ENCODE measurements at places on chromosomes 1 and 21. TPM values are rescaled to one million over a fixed set of nuclear protein-coding genes. Genes with fewer than 3 reads are reported as not detected.

- DNase-seq: no peak
Measured at GRCh38 chr1:206930210-206930798, 8.6 kb upstream of the FCMR start.

- DNase-seq: no peak
Measured at GRCh38 chr1:9218917-9219316, 15.7 kb upstream of the H6PD start.

DNA sequence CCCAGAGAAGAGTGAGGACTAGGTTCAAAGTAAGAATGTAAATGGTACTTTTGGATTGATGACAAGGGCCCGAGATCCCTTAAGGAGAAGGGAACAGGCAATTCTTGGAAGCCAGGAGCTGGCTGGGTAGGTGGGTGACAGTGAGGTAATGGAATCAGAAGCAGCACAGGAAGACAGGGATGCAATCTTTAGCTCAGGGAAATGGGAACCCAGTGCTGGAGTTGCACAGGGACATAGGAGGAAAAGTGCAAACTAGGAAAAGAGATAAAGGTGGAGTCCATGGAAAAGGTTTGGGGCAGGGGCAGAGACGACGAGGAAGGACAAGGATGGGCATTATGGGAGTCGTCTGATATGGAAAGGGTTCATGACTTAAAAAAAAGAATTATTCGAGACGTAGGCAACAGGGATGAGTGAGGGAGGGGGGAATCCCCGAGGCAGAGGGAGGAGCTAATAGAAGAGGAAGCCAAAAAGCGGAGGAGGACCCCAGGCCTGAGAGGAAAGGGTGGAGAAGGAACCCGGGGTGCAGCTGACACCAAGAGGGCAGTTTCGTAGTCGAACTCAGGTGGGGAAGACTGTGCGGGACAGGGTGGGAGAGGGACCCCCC, 495 bp downstream of the PI4KB start:
- peak; percentile 52 for DNase-seq

TCP10L gene
- total RNA-seq: 2.4 TPM

DNA sequence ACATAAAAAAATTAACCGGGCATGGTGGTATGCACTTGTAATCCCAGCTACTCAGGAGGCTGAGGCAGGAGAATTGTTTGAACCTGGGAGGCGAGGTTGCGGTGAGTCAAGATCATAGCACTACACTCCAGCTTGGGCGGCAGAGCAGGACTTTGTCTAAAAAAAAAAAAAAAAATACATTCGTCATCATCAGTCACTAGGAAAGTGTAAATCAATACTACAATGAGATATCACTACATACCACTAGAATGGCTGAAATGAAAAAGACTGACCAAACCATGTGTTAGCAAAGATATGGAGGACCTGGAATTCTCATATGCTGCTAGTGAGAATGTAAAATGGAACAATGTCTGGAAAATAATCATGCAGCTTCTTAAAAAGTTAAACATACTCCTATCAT, 9.3 kb downstream of the SPATA45 start:
- DNase-seq: no peak

GRCh38 chr1:227777646-227778045, 37.8 kb upstream of the PRSS38 start:
- DNase-seq: peak; percentile 8

GRCh38 chr21:31865429-31865970, 7.3 kb upstream of the HUNK start:
- no peak for DNase-seq

NHLH1 gene
- not detected for total RNA-seq

GRCh38 chr1:29465755-29466154, 229.4 kb downstream of the PTPRU start:
- DNase-seq: no peak

PALMD gene
- total RNA-seq: 30.2 TPM

GRCh38 chr21:39538453-39539042, 74.2 kb upstream of the B3GALT5 start:
- DNase-seq: no peak

DNA sequence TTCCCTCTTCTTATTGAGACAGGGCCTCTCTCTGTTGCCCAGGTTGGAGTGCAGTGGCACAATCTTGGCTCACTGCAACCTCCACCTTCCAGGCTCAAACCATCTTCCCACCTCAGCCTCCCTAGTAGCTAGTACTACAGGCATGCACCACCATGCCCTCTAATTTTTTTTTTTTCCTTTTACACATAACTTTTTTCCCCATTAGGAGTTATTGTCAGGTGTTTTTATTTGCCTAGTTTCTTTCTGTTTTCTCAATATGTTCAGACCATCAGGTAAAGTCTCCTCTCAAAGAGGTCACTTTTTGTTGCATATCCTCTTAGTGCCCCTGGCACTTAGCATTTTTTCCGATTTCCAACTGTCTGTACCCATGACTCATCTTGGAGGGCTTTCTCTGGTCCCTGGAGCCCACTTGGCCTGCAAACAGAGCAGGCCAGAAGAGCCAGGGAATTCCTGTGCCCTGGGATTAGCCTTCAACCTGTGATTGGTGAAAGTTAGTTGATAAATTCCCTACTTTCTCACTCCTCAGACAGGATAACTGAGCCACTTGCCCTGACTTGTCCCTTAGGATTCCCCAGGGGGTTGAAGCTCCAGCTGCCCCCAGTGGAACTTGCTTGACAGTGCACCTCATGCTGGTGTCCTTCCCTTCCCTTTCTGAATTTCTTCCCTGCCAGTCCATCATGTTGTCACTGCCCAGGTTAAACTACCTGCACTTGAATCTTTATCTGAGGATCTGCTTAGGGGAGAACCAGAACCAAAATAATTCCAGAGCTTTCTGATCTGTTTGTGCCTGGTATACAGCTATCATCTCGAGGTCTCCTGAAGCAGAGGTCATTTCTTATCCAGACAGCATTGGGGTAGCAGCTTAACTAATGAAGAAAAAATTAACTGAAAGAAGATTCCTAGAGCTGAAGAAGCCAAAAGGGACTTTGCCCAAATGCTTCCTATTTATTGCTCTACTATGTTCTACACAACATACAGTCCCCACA, 2.4 kb downstream of the NTPCR start:
- no peak for DNase-seq

DNA sequence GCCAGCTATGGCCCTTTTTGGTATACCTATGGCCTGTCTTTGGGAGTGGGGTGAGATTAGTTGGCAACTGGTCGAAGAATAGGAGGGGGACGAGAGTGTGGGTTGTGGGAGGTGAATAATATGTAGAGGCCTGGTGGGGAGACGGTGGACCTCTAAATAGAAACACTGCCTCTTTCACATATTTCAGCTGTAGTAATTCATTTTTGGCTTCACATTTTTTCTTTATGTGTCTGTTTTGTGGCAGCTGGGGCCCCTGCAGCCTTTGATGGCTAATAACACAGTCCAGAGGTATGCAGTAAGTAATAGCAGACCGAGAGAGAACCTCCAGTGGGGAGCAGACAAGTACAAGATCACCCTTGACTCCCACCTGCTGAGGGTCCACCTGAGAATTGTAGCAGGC, 75.9 kb downstream of the HLX start:
- no peak for DNase-seq

KIF17 gene
- total RNA-seq: 6.2 TPM

DNA sequence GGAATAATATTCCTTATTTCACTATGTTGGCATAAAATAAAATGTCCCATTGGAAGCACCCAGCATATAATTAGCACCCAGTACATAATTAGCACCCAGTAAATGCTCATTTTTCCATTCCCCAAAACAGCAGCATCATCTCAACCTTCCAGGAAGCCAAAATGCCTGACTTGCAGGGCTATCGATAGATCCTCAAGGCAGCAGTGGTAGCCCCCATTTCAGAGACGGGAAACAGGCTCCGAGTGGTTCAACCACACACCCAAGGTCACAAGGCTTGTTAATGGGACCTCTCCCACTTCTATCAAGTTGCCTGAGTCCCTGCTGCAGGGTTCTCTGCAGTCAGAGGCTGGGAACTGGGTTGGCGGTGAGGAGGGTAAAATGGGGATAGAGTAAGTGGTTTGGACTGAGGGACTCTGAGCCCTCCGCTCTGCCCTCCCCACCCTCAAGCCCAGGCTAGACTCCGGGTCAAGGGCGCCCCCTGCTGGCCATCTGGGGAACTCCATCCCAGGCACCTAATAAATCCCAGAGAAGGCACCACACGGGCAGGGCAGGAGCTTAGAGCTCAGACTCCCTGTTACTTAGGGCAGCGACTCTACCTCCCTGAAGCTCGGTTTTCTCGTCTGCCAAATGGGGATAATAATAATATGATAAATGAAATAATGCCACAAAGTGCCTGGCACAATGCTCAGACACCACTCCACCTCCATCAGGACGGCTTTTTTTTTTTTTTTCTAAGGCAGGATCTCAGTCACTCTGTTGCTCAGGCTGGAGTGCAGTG, 21.9 kb upstream of the LAPTM5 start:
- peak; percentile 59 for DNase-seq

- DNase-seq: no peak
Measured at GRCh38 chr1:3736708-3737107, 15.5 kb upstream of the CCDC27 start.

ARMH1 gene
- total RNA-seq: 13.8 TPM

GRCh38 chr1:5501206-5501930, 490.9 kb downstream of the NPHP4 start:
- DNase-seq: no peak

DNA sequence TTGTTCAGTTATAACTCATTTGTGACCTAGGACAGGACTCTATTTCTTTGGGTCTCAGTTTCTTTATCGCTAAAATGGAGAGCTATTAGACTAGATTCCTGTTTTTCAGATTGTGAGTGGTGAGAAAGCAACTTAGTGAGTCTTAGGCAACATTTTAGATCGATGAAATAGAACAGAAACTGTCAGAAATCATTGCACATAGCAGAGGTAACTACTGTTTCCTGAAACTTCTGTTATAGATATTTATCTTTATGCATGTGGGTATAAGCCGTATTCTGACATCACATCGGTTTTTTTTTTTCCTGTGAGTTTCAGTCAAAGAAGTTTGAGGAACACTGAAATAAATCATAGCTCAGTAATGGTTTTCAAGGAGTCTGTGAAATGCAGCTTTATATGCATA, 42.1 kb upstream of the DNAJC6 start:
- DNase-seq: no peak

TAF5L gene
- total RNA-seq: 7.6 TPM

GRCh38 chr1:208631092-208631491, 386.9 kb upstream of the PLXNA2 start:
- DNase-seq: no peak

Measured in ovary (tissue), 10 donors.